ENCODE measurements at places on chromosomes 16 and 17. TPM values are rescaled to one million over a fixed set of nuclear protein-coding genes. Genes with fewer than 3 reads are reported as not detected.

DNA sequence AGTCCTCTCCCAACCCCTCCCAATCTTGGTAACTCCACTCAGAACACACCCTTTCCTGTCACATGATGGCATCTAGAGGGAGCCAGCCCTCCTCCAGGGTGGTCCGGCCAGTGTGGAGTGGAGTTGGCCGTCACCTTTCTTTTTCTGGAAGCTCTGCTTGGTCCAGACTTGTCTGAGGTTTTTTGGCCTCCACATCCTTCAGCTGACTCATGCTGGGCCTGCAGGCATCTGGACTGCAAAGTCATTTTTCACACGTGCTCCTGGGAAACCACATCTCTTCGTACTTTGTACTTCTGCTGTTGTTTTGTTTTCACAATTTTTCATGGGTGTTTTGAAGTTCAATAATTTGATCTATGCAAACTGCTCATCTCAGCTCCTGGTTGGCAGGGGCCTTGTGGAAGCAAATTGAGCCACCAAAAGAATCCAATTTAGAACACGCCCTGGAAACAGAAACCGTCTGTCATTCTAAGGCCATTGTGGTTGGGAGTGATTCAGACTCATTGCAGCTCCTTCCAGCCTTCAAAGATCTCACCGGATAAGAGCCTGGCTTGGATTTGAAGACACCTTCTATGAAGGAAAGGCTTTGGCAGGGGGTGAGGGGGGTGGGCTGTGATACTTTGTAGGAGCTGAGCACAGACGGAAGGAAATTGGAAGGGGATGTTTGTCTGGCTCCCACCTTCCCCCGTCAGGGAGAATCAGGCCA lies 42.4 kb upstream of the NF1 start:
- DNase-seq, result no peak

The FAM20A gene
- polyA plus RNA-seq, result 11.9 TPM

The SMPD3 gene
- 1.3 TPM for polyA plus RNA-seq

- no peak for DNase-seq
Observed at GRCh38 chr17:60535382-60536279, 9.6 kb upstream of the APPBP2 start.

The HOXB8 gene
- 44.8 TPM for polyA plus RNA-seq

The CD300H gene
- not detected for polyA plus RNA-seq

The PERCC1 gene
- polyA plus RNA-seq, result 0.20 TPM

The CD300E gene
- 0.10 TPM for polyA plus RNA-seq

DNA sequence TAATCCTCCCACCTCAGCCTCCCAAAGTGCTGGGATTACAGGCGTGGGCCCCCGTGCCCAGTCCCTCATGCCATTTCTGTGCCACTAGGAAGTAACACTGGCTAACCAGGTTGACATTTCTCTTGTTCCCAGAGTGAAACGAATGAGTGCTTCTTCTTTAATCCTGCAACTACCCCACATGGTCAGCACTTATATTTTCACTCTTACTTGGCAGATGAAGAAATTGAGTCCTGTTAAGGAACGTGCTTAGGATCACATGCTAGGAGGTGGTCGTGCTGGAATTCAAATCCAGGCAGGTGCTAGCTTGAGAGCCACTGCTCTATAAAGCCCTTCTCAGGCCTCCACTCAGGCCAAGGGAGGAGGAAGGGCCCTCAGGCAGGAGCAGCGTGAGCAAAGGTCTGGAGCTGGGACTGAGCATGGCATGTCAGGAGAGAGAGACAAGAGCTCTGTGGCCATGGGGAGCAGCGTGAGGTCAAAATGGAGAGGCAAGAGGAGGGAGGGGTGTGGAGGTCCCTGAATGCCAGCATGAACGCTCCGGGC lies 18.5 kb upstream of the RMI2 start:
- DNase-seq, result no peak

- no peak for DNase-seq
Observed at GRCh38 chr17:10648956-10649355, 8.2 kb downstream of the MYH3 start.

DNA sequence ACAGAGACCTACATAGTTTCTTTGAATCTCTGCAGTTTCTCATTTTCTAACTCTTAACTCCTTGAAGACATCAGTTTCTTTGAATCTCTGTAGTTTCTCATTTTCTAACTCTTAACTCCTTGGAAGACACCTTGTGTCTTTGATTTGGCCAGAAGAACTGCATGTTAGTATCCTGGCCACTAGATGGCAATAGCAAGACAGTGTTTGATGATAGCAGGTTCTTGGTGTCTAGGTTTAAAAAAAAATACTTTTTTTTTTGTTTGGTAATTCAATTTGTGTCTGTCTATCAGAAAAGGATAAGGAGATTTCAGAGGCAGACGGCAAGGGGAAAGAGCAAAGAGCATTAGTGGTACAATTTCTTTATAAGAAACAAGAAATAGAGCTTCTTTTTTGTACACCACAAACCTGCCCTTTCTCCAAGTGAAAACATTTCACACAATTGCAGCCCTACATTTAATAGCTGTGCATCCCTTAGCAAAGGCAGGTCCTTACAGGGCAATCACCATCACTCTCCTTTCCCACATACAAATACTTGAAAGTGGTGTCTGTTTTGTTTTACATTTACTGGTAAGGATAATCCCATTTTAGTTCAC lies 1324.9 kb upstream of the CDH8 start:
- peak; percentile 60 for DNase-seq

The TMEM92 gene
- polyA plus RNA-seq, result 2.2 TPM

The CCL1 gene
- polyA plus RNA-seq, result not detected

GRCh38 chr17:20997711-20998570 lies 44.9 kb downstream of the USP22 start:
- no peak for DNase-seq

The TTLL6 gene
- 0.35 TPM for polyA plus RNA-seq

GRCh38 chr17:73163043-73163442 lies 1.8 kb upstream of the SSTR2 start:
- DNase-seq, result no peak

DNA sequence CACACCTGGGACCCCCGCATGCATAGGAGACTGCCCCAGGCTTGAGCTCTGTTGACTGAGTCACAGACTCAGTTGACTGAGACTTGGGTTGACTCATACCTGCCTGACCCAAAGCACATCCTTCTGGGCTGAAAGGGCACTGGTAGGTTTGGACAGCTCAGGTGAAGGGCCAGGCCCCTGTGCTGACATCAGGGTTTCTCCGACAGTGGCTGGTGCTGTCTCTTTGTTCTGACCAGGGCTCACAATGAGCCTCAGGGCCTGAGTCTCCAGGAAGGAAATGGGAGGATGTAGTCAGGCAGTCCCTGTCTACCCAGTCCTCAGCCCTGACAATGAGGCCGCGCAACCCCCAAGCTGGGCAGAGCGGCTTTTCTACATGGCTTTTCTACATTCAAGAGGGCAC lies 6.5 kb downstream of the SPNS2 start:
- no peak for DNase-seq

- DNase-seq, result no peak
Observed at GRCh38 chr17:45197108-45197507, 24.6 kb upstream of the FMNL1 start.

GRCh38 chr17:37813751-37814150 lies 68.9 kb upstream of the HNF1B start:
- DNase-seq, result no peak

The HOXB4 gene
- polyA plus RNA-seq, result 16.8 TPM
